ENCODE measurements at places on chromosomes 5 and 9. TPM values are rescaled to one million over a fixed set of nuclear protein-coding genes. Genes with fewer than 3 reads are reported as not detected.
A peak's percentile ranks its signal among the peaks of the same experiment; 100 is the strongest.

Gene ZNF618
- total RNA-seq, result 2.2 TPM

DNA sequence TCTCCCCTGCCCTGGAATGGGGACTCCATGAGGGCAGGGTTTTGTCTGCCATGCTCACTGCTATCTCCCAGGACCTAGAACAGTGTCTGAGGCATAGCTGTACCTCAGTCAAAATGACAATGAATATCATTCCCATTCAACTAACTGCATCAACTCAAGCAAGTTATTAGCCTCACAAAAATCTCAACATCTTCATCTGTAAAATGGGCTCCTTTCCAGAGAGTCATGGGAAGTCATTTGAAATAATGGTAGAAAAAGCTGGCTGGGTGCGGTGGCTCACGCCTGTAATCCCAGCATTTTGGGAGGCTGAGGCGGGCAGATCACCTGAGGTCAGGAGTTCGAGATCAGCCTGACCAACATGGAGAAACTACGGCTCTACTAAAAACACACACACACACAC, 9.4 kb downstream of the SH2D3C start:
- DNase-seq, result no peak

Gene LCN15
- total RNA-seq, result not detected

Gene INSL4
- 0.33 TPM for total RNA-seq

Gene CEMIP2
- 14.6 TPM for total RNA-seq

Gene OTULIN
- 27.9 TPM for total RNA-seq

DNA sequence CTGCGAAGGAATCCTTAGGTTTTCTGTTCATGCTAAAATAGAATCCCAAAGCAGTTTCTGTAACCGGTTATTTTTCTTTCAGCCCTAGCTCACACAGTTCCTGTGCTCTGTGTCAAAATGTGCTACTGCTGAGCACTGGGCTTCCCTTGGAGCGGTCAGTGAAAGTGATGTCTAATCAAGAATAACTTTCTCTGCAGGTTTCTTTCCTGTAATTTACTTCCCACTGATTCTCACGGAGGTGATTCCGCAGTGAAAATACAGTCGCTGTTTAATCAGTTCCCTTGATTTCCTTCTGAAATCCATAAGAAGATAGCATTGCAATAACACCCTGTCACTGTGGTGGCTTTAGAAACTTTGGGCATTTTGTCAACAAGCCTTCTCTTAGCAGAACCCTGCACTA, 112.0 kb upstream of the ISL1 start:
- DNase-seq, result no peak

DNA sequence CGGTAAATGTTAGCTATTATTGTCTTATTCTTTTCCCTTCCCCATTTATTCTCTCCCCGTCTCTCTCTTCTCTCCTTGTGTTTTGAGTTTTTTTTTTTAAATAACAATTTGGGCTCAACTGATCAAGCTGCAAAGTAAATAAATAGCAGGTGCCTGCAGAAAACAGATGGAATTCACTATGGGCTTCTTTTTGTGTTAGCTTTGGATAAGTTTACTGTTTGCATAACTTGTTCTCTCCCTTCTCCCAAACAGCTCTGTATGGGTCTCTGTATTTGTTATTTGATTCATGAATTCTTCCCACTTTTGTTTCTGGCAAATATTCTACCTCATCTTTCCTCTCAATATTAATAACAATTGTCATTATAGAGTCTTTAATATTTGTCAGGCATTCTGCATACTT, 111.8 kb upstream of the ASTN2 start:
- no peak for DNase-seq

Gene PCDHGB2
- 0.69 TPM for total RNA-seq

Gene PRSS3
- 6.8 TPM for total RNA-seq

DNA sequence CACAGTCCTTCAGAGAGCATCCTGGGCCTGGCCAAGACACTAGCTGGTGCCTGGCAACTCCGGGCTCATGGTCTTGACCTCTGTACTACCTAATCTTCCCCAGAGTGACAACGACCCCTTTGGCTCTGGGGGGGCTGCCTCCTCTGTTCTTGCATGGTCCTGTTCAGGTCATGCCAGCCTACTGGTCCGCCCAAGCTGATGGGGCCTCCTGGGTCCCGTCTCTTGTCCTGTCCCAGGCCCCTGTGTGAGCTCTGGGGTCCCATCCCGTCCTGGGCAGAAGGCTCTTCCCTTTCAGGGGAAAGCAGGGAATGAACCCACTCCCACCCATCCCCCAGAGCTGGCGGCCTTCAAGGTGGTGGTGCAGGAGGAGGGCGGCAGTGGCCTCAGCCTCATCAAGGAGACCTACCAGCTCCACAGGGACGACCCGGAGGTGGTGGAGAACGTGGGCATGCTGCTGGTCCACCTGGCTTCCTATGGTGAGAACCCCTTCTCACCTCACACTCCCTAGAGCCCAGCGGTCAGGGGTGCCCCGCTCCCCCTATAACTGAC, 13.3 kb downstream of the REXO4 start:
- no peak for DNase-seq

GRCh38 chr5:171397190-171397589, 9.5 kb downstream of the NPM1 start:
- no peak for DNase-seq

- DNase-seq, result no peak
Measured at GRCh38 chr5:58040044-58040443, 419.8 kb downstream of the PLK2 start.

DNA sequence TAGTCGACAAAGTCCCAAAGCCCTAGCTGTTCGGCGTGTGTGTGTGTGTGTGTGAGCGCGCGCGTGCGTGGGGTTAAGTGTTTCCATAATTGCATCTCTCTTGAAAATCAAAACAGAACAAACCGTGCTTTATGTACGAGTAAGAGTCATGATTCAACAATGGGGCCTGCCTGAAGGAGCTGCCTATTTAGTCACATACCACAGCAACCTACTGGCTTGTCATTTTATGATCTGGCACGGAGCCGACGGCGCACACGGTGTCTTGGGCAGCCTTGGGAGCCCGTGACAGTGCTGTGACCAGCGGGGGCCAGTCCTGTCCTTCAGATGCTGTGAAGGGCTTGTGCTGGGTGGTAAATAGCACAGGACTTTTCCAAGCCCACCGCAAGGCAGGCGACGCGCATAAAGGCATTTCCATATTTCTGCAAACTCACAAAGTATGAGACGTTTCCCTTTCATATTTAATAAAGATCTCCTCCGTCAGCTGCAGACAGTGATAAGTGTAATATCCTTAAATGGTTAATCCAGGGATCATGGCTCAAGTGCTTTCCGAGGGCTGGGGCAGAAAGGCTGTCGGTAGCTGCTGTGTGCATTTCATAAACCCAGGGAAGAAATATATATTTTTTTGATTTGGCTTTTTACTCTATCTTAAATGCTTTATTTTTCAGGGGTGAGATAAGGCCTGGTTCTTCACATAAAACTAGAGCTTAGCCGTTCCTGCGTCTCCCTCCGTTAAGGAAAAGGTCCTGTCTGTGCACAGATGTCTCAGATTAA, 270.2 kb upstream of the IRX1 start:
- peak; percentile 31 for DNase-seq

DNA sequence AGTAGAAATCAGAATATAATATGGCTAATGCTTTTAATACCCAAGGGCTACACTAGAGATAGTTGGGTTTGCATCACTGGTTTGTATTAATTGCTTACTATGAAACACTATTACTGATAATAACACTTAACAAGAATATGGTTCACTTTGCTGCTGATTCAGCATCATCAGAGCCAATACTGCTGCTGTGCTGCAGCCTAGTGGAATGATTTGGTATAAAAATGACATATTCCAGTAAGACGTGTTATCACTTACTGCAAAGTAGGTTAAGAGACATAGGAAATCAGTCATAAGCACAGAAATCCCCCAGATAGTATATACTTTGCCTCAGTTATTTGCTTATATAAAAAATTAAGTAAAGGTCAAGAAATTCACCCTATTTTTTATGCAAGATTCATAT, 2.8 kb downstream of the CDH10 start:
- peak; percentile 11 for DNase-seq

Gene SNAPC4
- 13.5 TPM for total RNA-seq

DNA sequence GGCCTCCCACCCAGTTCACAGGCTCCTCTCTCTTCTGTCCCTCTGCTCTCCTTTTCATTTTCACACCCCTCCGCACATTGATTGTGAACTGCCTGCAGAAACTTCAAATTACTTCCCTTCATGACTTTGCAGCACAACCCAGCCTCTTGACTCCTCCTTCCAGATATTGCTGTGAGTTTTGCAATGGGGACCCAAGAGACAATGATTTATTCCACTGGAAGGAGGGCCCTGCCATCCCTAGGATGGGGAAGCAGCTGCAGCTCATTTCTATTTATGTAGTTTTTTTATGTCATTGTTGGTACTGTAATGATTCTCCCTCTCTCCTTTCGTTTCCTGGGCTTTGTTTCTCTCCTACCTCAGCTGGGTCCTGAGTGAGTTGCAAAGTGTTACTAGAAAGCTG, 364.9 kb downstream of the ICE1 start:
- DNase-seq, result no peak

Gene PCDHB3
- not detected for total RNA-seq

- DNase-seq, result no peak
Measured at GRCh38 chr9:93361995-93362394, 89.5 kb upstream of the FAM120A start.

DNA sequence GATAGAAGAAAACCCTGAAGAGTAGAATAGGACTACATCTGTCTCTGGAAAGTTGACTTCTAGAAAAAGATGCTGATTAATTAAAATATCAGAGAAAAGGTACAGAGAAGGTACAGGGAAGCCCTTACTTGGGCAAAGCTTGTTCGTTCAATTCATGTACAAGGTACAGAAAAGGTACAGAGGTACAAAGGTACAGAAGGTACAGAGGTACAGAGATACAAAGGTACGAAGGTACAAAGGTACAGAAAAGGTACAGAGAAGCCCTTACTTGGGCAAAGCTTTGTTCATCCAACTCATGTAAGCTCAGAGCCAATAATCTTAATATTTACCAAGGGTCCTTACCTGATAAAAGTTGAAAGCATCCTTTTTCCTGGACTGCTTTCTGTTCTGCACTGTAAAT, 182.3 kb downstream of the PCSK1 start:
- DNase-seq, result no peak

Gene CTXN3
- total RNA-seq, result not detected

Gene RAI14
- total RNA-seq, result 48.4 TPM

GRCh38 chr5:168059131-168059530, 232.3 kb upstream of the WWC1 start:
- DNase-seq, result no peak

Gene SLC6A19
- total RNA-seq, result not detected

DNA sequence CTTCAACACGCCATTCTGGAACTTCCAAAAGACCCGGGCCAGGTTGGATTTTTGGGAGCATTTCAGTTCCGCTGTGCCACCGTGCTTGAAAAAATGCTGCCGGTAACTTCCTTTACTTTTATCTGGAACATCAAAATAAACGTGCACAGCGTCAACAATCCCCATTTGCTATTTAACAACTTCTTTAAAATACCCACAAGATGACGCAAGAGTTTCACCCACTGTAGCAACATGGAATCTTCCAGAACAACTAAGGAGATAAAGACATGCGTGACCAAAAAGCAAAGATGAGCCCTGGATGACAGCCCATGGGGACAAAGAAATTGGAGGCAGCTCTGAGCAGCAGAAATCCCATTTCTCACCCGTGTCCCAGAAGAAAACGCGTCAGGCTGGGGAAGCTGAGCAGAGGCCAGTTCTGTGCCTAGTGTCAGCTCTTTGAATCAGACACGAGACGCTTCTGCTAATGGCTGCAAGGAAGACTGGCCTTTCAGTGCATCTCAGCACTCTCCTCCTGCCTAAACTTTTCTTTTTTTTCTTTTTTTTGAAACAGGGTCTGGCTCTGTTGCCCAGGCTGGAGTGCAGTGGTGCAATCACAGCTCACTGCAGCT, 61.3 kb downstream of the SECISBP2 start:
- no peak for DNase-seq

DNA sequence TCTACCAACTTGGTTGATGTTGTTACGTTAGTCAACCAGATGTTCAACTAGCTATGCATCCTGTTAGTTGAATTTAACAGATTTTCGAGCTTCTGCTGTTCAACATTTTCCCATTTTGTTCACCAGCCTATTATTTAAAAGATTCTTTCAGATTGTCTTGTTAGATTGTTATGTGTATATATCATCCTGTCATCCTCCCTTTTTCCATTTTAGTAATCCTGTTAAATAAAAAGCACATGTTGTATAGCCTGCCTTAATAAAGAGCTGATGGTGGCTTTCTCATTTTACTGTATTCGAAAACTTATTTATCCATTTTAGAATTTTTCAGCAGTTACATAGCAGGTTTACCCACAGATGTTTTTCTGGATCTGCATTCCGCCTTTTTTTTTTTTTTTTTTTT, 4.3 kb downstream of the TMEFF1 start:
- DNase-seq, result no peak

- DNase-seq, result no peak
Measured at GRCh38 chr9:114668146-114668545, 10.5 kb upstream of the TEX53 start.

Gene ARL14EPL
- 0.17 TPM for total RNA-seq

GRCh38 chr5:93415819-93416218, 165.2 kb downstream of the NR2F1-AS1 start:
- DNase-seq, result no peak

DNA sequence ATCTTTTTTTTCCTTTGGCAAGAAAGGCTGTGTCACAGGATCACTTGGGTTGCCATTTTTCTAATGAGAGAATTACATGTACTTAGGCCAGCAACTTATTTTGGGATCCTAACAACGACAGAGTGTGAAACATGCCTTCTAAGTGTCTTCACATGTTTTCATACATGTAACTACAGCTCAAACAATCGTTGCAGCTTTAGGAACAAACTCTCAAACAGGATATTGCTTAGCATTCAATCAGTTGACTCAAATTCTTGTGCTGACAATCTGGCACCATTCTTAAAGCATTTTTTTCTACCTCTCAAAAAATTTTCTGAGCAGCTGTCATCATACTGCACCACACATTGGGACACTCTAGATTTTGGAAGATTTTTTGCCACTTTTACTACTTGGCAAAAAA, 435.5 kb downstream of the HINT1 start:
- no peak for DNase-seq

DNA sequence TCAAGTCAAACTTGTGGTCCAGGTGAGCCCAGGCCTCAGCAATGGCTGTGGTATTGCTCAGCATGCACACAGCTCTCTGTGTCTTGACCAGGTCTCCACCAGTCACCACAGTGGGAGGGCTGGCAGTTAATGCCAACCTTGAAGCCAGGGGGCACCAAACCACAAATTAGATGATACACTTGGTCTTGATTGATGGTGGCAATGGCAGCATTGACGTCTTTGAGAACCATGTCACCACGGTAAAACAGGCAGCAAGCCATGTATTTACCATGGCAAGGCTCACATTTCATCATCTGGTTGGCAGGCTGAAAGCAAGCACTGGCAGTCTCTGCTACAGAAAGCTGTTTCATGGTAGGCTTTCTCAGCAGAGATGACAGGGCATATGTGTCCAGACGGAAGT, 40.0 kb downstream of the NIM1K start:
- DNase-seq, result peak; percentile 20
